ENCODE measurements at places on chromosomes 11 and 22.

- no peak for DNase-seq
Observed at GRCh38 chr22:31637447-31637890, 24.5 kb downstream of the PISD start.

DNA sequence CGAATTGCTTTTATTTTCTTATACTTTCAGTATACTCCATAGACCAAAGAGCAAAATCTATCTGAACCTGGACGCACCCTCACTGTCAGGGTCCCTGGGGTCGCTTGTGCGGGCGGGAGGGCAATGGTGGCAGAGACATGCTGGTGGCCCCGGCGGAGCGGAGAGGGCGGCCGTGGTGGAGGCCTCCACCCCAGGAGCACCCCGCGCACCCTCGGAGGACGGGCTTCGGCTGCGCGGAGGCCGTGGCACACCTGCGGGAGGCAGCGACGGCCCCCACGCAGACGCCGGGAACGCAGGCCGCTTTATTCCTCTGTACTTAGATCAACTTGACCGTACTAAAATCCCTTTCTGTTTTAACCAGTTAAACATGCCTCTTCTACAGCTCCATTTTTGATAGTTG, 1077.4 kb downstream of the BRD1 start:
- DNase-seq: no peak

DNA sequence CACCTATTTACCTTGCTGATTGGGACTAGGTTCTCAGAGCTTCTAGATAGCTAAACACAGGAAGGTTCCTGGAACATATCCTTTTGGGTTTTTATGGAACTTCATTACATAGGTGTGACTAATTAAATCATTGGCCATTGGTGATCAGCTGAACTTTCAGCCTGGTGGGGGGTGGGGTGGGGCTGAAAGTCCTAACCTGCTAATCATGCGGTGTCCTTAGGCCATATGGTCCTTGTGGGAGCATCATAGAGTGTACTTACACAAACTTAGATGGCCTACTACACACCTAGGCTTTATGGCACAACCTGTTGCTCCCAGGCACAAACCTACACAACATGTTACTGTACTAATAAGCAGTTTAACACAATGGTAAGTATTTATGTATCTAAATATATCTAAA, 8.6 kb upstream of the SELENOH start:
- no peak for DNase-seq

DNA sequence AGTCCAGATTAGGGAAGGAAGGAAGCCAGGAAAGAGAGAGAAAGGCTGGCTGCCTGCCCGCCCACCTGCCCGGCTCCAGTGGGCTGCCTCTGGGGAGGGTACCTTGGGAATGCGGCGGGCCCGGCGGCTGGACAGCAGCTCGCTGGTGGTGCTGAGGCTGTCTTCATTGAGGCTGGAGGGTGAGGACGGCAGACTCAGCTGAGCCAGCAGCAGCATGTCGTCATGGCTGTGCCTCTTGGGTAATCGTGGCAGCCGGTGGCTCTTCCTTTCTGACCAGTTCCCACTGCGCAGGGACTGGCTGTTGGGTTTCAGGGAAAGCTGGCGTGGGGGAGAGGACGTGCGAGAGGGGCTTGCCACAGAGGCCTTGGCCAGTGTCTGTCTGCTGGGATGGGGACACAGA, 32.9 kb downstream of the RPL27A start:
- DNase-seq: no peak

DNA sequence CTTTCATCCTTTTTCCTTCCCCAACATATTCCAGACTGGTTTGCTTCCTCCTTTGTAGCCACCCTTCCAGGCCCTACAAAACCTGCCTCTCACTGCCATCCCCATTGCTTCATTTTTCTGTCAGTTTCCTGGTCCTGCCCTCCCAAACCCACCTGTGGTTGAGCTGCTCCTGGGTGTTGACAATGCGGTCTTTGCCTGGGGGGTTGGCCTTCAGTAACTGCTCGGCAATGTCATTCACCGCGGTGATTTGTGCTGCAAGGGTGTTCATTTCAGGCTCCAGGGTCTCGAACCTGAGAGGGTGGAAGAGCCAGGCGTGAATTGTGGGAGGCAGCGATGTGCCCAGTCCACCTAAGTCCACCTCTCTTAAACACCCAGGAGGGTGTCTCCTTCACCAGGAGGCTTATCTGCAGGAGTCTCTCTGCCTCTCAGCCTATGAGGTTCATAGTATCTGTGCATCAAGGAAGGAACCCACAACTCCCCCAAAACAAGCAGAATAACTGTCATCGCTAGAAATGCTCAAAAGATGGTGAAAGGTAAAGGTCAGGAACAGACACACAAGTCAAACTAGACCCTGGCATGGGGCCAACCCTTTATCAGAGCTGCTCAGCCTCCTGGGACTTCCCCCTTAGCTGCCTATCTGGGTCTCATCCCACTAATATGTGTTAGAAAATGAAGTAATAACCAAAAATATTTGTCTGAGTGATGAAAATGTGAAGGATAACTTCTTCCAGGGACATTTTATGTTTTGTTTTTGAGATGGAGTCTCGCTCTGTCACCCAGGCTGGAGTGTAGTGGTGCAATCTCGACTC, 23.9 kb upstream of the RBM4B start:
- no peak for DNase-seq

GRCh38 chr11:14308114-14308896, 50.7 kb downstream of the RRAS2 start:
- peak; percentile 60 for DNase-seq

DNA sequence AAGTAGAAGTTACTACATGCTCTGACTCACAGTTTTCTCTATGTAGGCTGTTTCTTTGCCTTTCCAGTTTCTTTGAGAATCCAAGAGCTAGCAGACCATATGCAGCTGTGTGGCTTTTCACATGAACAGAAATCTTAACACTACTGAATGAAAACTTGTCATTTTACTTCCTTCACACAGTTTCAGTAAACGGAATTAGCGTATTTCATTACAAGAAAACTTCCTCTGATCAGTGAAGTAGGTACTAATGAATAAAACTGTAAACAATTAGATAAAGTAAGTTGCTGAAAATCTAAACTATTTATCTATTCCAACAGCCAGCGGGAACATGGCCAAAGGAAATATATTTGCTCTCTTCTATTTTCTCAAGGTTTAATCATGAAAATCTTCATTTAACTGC, 953.2 kb downstream of the LRRC4C start:
- no peak for DNase-seq

- DNase-seq: peak; percentile 20
Observed at GRCh38 chr11:61447601-61448551, 18.0 kb downstream of the SDHAF2 start.

- no peak for DNase-seq
Observed at GRCh38 chr22:20244691-20245576, 23.2 kb downstream of the RTN4R start.

DNA sequence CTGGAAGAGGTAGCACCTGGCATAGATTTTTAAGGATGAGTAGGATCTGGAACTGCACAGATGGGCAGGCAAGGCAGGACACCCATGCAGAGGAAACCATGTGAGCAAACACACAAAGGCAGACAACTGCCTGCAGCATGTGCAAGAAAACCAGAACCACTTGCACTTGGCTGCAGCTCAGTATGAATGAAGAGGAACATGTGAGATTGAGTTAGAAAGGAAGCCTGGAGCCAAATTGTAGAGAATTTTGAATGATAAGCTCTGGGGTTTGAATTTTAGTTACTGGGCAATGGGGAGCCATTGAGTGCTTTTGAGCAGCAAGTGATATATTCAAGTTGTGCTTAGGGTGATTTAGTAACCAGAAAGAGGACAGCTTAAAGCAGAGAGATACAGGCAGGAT, 583.4 kb downstream of the SOX6 start:
- DNase-seq: no peak

- DNase-seq: no peak
Observed at GRCh38 chr11:61362542-61362875, 335 bp downstream of the TMEM138 start.

DNA sequence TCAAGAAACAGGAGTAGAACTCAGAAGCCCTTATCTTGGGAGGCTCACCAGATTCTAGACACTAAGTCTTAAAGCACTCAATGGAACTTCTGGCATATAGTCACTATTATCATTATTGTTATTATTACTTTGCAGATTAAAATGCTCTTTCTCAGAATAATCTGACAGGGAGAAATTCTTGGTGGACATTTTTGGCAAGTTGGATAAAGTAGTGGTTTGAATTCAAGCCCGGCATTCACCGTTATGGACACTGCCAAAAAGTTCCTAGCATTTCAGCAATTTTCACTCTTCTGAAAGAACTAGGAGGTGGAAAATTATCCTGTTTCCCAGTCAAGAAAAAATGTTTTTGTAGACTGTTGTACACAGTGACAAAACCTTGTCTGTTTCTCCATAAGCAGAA, 179.6 kb upstream of the ISX start:
- DNase-seq: no peak

- no peak for DNase-seq
Observed at GRCh38 chr11:128872594-128872993, 5.5 kb upstream of the KCNJ1 start.

- peak; percentile 31 for DNase-seq
Observed at GRCh38 chr11:60251485-60252212, 8.7 kb upstream of the MS4A4E start.

DNA sequence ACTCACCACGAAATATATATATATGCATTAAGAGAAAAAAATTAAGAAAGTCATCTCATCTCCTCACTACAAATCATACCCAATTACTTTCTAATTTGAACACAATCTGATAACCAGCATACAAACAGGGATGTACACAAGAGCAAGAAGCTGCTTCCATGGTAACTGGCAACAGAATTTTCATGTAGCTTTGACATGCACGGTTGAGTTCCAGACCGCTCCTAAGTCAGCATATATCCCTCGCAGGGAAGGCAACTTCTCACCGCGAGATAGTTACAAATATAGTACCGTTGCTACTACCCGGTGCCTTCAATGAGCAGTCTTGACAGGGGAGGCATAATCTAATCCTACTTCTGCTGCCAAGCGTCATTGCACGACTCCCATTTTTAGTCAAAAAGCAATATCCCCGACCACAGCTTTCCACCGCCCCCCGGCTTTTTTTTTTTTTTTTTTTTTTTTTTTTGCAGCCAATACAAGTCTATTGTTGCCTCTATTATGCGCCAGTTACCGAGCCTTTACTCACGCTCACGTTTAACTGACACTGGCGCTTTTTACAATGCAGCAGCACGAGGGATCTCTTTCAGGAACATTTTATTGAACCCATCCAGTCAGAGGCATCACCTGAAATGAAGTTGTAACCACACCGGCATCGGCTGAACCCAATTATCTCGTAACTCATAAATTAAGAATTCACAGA, 2.2 kb downstream of the CADM1 start:
- DNase-seq: peak; percentile 19

GRCh38 chr22:39815932-39816331, 77.6 kb downstream of the ENTHD1 start:
- no peak for DNase-seq

DNA sequence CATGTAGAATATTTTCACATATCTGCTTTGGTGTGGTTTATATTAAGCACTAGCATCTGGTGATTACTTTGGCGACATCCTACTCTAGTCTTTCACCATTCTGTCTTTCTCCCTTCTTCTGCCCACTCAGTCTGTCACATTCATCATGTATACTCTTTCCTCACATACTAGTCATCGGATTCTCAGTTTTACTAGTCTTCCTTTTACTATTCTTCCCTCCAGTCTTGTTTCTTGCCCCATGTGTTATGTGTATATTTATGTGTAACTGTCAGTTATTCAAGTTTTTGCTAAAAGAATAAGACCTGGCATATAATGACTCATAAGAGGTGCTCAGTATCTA, 4.6 kb upstream of the DIXDC1 start:
- DNase-seq: no peak

DNA sequence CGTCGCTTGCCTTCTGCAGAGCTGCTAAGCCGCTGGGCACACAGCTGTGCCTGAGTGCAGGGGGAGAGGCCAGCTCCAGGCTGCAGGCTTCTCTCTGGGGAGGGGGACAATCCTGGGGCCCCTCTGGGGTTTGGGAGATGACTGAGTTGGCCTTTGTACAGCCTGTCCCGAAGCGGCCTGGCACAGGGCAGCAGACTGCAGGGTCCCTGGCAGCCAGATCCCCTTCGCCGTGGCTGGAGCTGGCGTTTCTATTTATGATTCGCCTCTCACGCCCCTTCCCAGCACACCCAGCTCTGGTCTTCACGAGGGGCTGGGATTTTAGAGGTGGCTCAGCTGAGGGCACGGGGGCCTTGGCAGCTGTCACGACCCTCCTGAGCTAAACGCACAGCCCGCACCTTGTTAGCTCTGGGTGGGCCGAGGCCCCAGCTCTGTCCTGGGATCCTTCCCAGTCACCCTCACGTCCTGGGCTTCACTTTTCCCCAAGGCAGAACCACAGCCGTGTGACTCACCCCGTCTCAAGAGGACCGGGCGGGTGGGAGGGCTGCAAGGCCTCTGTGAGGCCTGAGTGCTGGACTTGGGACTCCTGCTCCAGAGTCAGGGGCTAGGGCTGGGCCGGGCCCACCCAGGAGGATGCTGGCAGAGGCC, 18.4 kb downstream of the OSBPL5 start:
- DNase-seq: no peak

- peak; percentile 63 for DNase-seq
Observed at GRCh38 chr22:38177926-38178604, 3.6 kb downstream of the PLA2G6 start.

DNA sequence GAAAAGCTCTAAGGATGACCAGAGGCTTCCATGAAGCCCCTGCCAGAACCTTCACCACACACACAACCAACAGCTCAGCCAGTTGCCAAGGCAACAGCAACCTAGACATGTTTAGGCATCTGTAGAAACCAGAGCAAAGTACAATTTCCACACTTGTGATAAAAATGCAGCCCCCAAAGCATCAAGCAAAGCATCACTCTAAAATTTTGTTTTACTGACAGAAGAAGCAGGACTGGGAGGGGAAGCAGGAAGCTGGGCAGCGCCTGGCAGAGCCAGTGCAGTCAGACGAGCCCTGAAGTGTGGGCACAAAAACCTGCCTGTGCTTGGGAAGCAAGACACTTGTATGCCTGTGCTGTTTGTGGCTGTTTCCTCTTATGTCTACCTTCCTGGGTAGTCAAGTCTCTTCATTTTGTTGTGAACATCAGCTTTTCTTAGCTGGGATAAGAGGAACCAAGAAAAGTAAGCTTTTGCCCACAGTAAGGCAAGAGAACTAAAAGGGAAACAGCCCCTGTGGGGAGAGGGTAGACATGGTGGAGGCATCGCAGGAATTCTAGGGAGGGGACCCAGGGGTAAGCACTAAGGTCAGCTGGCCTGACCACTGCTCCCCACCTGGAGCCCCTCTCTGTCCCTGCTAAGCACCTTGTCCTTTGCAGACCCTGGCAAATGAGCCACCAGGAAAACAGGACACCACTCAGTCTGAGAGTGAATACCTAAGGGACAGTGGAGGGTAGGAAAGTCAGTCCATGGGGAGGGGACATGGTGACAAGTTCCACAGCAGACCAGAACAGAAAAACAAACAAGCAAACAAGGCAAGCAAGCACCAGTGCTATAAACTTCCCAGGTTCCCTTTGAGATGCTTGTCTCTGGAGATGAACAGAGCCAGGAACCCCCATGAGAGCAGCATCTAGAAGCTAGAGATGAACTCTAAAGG, 13.4 kb downstream of the PACSIN2 start:
- no peak for DNase-seq

DNA sequence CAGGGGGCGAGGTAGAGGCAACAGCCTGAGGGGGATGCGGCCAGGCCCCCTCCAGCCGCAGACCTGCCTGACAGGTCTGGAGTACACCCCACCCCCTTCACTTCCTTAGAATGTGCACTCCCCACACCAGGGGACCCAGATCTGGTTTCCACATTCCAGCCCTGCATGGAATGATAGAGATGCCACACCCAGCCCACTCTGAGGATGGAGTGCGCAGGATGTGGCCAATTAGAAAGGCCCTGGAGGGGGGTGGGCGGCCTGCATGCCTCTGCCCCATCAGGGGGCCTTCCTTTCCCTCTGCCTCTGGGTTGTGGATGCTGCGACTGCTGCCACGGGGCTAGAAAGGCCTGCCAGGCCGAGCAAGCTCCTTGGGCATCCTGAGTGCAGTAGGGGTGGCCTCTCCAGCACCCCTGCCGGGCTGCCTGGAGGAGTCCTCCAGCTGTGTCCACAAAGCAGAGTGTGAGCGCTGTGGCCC, 28.2 kb upstream of the MGAT3 start:
- DNase-seq: no peak

Measured in bronchial epithelial cell (primary cell).